ENCODE measurements at places on chromosomes 6 and 20. TPM values are rescaled to one million over a fixed set of nuclear protein-coding genes. Genes with fewer than 3 reads are reported as not detected.

DNA sequence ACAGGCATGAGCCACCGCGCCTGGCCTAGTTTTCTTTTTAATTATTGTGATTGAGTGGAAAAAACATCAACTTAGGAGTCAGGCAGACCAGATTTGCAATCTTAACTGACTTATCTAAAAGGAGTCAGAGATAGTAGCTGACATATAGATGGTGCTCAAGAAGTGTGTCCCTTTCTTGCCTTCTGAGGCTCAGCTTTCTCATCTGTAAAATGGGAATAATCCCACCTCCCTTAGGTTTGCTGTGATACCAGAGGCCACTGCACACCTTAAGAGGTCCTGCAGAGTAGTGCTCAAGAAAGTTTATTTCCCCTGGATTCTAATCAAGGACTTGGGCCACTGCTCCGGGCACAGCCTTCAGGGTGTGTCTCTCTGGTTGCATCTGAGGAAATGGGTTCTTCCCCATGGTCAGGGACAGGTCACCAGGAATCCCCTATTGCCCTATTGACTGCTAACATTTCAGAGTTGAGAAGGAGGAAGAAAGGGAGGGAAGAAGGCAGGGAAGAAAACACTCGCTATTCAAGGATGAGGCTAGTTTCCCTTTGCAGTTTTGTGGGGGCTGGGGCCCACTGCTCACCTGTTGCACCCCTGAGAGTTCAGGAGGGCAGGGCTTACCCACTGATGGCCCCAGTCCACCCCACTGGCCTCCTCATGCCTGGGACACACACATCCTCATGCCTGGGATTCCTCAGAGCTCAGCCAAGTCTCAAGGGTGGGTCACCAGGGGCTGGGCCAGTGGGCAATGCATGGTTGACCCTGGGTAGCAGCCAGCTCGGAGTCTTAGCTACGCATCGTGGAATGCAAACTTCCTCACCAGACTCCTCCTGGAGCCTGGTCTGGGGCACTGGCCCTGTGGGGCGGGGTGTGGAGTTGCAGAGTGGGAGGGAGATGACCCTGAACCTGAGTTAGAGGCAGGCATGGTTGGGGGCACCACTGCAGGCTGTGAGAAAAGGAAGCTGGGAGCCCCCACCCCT, 21.2 kb downstream of the C6orf132 start:
- no peak for DNase-seq

- peak; percentile 21 for DNase-seq
Observed at GRCh38 chr20:14234666-14235295, 102.6 kb downstream of the FLRT3 start.

DNA sequence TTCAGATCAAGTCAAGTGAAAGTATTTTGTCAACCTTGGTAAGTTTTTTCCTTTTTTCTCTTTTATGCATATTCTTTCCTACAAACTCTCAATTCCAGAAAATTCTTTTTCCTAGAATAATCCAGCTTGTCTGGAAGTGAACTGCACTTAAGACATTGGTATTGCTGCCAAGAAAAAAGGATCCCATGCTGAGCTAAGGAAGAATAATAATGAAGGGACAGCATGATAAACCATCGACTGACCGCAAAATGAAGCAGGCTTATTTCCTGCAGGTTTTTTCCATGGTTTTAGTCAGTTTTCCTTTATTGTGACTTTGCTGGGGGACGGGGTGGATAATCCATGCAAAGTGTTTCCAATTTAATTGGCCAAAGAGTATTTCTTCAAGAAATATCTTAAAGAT, 857.6 kb upstream of the SLC35B3 start:
- DNase-seq, result no peak

DNA sequence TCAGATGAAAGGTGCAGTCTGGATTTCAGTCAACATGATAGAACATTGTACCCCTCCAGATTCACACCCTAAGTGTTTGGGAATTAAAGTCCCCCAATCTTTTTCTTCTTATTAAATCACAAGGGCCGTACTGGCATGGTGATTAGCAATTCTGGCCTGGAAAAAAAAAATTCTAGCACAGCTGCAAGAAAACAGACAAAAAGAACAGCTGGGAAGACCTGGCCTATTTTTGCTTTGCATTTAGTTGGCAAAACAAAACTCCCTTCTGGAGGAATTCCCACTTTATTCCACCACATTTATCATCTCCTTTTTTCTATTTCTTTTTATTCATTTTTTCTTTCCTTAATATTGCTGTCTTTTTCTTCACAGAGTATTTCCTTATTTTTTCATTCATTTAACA, 39.8 kb upstream of the AKAP12 start:
- DNase-seq, result no peak

DNA sequence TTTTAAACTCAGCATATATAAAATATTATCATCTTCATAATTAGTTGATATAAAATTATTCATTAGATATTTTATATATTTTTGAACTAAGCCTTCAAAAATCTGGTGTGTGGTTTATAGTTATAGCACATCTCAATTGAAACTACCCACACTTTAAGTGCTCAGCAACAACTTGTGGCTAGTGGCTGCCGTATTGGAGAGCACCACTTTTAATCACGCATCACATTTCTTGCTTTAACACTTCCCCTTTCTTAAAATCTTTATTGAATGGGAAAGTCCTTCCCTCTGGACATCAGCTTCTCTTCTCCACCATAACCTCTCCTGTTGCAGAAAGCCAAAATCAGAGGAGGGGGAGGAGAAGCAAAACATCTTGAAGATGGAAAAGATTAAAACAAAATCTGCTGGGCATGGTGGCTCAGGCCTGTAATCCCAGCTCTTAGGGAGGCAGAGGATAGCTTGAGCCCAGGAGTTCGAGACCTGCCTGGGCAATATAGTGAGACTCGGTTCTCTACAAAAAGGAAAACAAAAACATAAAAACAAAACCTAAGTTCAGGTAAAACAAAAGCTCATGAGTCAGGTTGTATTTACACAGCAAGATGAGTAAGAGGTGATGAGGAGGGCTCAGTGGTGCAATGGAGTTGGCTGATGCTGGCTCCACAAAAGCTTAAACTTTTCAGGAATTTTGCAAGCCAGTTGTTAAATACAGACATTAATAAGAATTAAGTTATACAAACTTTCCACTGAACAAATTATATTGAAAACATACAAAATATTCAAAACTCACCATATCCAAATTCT, 237.0 kb upstream of the SUPT3H start:
- peak; percentile 36 for DNase-seq

DNA sequence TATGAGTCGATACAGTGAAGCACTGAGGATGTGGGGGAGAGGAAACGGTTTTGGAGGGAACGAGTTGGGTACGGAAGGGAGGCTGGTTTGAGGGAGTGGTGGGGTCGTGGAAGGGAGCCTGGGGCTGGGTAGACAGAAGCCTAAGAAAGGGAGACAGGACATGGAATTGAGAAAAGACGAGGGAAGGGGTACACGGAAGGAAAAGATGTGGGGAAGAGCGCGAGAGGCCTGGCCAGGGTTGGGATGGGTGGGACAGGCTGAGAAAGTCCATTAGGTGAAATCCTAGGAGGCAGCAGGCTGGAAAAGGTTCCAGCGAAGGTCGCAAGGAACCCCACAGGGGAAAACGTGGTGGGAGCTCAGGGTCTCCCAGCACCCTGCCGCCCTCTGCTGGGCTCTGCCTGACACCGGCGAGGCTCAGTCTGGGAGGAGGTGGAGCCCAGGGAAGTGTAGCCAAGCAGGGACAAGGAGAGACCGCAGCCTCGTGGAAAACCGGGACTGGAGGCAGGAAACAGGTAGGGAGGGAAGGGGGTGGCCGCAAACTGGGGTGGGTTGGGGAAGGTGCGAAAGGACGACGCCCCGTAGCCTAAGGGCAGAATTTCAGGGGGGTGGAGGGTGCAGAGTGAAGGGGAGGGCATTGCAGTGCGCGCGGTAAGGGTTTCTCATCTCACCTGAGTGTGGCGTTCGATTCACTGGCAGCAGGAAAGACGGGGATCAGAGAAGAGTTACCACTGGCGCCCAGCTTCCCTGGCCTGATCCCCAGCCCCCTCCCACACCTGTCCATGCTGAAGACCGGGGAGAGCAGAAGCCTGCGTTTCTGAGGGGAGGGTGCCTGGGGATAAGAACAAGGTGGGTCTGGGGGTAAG, 4.3 kb downstream of the GABBR1 start:
- DNase-seq, result peak; percentile 71

GRCh38 chr6:135465307-135465706, 32.2 kb downstream of the AHI1 start:
- no peak for DNase-seq

- no peak for DNase-seq
Observed at GRCh38 chr6:38220069-38220723, 400.7 kb downstream of the ZFAND3 start.

RAB22A gene
- 15.1 TPM for total RNA-seq

SPATS1 gene
- not detected for total RNA-seq

KLC4 gene
- total RNA-seq, result 16.1 TPM

SUN5 gene
- not detected for total RNA-seq

BRD2 gene
- total RNA-seq, result 146 TPM

Measured in fibroblast of villous mesenchyme (primary cell).